ENCODE measurements at places on chromosomes 2 and 18.

DNA sequence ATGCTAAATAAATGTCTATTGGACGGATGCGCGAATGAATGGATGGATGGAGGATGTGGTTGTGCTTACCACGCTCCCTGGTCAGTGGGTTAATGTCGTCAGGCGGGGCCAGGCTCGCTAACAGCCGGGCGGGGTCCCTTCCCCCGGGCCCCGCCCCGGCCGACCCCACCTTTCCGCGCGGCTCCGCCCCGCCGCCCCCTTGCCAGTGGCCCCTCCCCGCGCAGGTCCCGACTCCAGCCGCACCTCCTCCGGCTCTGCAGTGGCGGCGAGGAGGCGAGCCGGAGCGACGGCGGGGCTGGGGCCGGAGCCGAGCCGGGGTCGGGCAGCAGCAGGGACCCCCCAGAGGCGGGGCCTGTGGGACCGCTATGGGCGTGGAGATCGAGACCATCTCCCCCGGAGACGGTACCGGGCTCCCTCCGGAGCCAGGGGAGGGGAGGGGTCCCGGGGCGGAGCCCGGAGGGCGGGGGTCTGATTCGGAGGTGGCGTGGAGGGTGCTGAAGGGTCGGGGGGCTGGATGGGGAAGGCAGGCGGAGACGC is at the start of gene FKBP1B:
TSS of gene FKBP1B (plus strand) at position 257 of the 537 bp plus-strand sequence. CDS start at position 366, 109 bp downstream.
- DNase-seq = no peak

GRCh38 chr2:164558450-164558849 is 62.8 kb downstream of the GRB14 start:
- no peak for DNase-seq

GRCh38 chr2:217887841-217888701 is 114.7 kb downstream of the TNS1 start:
- no peak for DNase-seq

DNA sequence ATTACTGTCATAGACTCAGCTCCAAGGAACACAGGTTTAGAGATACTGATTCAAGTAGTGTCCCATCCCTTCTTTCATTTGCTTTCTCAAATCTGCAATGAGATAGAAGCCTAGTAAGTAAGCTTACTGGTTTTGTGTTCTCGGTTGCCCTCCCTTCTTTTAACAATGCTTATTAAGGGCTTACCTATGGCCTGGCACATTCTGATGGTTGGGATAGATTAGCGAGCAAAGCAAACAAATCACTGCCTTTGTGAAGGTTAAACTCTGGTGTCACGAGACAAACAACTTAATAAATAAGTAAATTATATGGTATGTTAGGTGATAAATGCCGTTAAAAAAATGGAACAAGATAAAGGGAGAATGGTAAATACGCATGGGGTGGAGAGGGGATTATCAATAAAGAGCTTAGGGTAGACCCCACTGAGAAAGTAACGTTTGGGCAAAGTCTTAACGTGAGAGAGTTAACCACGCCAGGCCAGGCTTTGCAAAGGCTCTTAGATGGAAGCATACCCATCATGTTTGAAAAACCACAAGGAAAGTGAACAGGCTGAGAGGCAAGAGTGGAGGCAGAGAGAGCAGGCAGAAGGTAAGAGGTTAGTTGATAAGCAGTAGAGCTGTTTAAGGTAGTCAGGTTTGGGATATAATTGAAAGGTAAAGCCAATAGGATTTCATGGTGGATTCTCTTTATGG is 31.0 kb downstream of the EIF2AK3 start:
- no peak for DNase-seq

DNA sequence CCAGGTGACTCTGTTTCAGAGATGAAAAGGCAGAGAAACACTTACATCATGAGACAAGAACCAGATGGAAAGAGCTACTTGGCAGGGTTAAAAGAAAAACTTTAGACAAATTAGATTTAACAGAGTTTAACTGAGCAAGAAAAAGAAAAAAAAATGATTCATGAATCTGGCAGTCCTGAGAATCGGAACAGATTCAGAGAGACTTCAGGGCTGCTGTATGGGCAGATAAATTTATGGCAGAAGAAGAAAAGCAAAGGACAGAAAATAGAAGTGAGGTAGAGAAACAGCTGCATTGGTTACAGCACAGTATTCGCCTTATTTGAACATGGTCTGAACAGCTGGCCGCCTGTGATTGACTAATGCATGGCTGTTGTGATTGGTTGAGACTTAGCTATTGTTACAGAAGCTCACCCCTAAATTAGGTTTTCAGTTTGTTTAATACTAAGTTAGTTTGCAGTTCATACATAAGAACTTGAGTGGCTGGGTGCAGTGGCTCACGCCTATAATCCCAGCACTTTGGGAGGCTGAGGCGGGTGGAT is 43.0 kb upstream of the RHOB start:
- no peak for DNase-seq

GRCh38 chr2:161842736-161843433 is 218.7 kb downstream of the SLC4A10 start:
- no peak for DNase-seq

GRCh38 chr2:38274286-38275276 is 102.5 kb downstream of the ATL2 start:
- DNase-seq = no peak

DNA sequence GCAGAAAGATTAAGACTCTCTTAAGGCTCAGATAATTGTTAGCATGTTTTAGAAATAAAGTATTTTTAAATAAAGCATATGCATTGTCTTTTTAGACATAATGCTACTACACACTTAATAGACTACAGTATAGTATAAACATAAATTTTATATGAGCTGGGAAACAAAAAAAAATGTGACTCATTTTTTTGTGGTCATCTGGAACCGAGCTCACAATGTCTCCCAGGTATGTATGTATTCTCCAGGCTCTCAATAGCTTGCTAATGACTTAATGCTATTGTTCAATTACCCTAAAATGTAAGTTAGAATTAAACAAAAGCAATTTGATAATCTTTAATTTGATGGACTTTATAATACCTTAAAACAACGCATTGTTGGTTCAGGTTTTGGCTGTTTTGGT is 167.2 kb downstream of the NUP35 start:
- no peak for DNase-seq

DNA sequence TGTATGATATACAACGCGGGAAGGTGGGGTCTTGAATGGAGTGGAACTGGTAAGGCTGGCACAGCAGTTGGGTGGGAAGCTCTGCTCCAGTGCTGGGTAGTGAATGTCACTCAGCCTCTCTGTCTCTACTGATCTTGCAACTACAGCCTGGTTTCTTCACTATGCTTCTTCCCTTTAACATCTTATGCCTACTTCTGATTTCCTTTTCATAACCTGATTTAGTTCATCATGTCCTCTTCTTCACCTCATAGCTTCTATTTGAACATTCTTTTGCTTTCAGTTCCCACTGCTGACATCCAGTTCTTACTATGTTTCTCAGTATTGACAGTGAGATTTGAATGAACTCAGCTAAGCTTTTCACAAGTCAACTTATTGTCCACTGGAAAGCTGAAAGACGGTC is 286.2 kb downstream of the ARL6IP6 start:
- no peak for DNase-seq

GRCh38 chr18:25145731-25146511 is 206.0 kb downstream of the ZNF521 start:
- DNase-seq = no peak

DNA sequence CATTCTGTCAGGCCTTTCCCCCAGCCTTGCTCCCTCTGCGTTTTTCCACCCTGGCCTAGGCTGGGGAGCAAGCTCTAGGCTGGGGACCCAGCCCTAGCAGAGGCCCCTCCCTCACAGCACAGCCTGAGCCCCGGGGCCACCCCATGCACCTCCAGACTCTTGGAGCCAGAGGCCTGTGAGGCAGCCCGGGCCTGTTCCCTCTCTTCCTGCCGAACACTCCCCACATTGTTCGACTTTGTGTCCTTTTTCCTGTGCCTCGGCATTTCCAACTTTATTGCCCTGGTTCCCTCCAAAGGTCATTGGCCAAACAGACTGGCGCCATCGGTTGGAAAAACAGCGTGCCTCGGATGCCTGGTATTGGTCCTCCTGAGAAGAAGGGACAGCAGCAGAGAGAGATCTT is 79.7 kb downstream of the HS1BP3 start:
- no peak for DNase-seq

- peak; percentile 48 for DNase-seq
Measured at GRCh38 chr2:240133401-240133800, 2.7 kb downstream of the COPS9 start.

DNA sequence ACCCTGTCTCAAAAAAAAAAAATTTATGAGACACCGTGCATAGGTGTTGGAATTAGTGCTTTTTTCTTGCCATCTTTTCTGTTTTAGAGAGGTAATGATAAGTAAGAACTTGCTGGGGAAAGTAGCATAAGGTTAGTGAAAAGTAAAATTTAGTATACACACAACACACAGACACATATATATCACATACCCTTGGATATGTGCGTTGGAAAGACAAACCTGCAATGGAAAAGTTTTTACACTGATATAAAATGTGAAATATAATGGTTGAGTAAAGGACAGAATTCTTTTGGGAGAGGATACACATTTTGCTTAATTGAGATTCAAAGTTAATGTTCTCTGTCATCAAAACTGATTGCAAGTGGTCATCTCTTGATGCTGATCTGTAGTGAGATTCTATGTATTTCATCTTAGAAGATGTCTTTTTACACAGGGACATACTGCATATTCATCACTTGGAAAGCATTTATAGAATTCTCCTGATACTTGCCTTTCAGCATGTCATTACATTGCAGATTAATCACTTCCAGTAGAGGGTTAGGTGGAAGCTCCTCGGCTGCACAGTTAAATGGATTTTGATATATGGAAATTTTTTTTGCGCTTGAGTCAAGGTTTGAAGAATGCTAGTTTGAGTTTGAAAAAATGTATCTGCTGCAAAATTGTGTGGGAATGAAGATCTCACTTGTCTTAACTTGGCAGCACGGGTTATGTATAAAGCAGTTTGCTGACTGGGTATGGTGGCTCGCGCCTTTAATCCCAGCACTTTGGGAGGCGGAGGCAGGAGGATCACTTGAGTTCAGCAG is 13.5 kb downstream of the PPP1CB start:
- no peak for DNase-seq

DNA sequence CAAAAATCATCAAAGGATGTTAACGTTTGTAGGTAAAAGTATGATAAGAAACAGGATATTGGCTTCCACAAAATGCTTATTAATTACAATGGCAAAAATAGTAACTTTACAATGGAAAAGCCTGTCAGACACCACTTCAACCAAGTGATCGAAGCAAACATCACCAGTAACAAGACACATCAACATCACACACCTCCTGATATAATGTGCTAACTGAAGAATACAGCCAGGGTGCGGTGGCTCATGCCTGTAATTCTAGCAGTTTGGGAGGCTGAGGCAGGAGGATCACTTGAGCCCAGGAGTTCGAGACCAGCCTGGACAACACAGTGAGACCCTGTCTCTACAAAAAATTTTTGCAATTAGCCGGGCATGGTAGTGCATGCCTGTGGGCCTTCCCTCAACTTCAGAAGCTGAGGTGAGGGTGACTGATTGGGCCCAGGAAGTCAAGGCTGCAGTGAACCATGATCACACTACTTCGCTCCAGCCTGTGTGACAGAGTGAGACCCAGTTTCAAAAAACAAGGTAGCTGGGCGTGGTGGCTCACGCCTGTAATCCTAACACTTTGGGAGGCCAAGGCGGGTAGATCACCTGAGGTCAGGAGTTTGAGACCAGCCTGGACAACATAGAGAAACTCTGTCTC is 15.0 kb downstream of the MGAT4A start:
- DNase-seq = no peak

- no peak for DNase-seq
Measured at GRCh38 chr2:156561326-156561725, 125.1 kb downstream of the GPD2 start.

DNA sequence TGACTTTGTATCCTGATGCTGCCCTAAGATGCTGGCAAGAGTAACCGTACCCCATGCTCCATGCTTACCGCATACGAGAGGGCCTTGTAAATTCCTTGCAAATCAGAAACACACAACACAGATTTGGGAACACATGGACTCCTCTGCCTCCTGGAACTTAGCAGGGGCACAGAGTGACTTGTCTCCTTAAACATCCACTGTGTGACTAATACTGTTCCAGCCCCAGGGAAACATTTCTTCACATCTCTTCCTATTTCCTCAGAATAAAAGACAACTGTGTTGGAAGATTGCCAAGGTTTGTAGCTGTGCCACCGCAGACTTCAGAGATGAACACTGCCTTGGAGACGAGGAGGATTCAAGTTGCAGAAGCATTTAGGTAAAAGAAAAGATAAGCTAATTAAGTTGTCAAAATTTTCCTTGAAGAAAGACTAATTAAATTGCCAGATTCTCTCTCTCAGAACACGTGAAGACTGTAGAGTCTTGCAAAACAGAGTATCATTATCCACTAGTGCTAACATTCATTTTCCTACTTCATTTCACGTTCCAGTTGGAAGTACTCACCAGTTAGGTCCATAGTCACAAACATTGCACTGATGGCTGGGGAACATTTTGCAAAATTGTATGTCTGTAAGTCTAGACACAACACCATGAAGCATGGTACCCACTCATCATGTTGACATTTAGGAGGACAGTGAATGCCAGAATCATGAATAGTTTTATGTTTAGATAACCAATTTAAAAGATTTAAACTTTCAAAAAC is 188.8 kb downstream of the TSN start:
- no peak for DNase-seq

- no peak for DNase-seq
Measured at GRCh38 chr2:158953926-158954763, 14.3 kb upstream of the TANC1 start.

- no peak for DNase-seq
Measured at GRCh38 chr18:46686186-46686585, 29.2 kb upstream of the LOXHD1 start.

- DNase-seq = no peak
Measured at GRCh38 chr2:55581435-55581834, 36.0 kb downstream of the PPP4R3B start.

DNA sequence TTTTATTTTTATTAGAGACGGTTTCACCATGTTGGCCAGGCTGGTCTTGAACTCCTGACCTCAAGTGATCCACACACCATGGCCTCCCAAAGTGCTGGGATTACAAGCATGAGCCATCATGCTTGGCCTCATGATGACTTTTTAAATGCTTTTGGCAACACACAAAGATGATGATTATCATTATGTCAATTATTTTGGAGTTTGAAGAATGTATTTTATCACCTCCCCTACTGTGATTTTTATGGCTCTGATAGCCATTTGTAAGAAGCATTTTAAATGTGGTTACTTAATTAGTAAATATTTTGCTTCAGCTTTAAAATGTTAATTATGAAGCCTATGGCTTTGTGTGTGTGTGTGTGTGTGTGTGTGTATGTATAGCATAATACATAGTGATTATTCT is 45.1 kb upstream of the RAB27B start:
- no peak for DNase-seq

- DNase-seq = no peak
Measured at GRCh38 chr2:215718436-215718835, 282.6 kb upstream of the FN1 start.

Measured in suprapubic skin (tissue), 4 donors.